Activated naive CD4-positive, alpha-beta T cell treated with anti-CD3 and anti-CD28 coated beads, Interleukin-2, amount 50 U/mL, for 16 hours (primary cell): ENCODE measurements at places on chromosomes 11 and 22.

- no peak for DNase-seq
Measured at GRCh38 chr11:12693094-12693478, 18.9 kb downstream of the TEAD1 start.

DNA sequence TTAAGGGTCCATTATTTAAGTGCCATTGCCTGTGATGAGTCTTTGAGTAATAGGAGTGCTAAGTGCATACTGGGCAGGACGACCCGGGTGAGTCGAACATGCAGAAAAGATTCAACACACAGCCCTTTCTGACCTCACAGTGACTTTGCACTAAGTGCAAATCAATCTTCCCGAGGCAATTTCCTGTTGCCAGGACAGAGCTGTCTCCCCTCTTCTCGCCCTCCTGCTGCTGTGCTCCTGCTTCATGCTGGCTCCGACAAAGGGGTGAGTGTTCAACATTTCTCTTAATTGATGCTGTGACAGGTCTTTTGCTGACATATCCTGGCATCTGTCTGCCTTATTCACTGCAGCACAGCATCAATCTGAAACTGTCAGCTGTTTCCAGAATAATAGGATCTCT lies 42.0 kb downstream of the MCHR1 start:
- DNase-seq = no peak

- no peak for DNase-seq
Measured at GRCh38 chr11:69366591-69366990, 72.6 kb downstream of the MYEOV start.

DNA sequence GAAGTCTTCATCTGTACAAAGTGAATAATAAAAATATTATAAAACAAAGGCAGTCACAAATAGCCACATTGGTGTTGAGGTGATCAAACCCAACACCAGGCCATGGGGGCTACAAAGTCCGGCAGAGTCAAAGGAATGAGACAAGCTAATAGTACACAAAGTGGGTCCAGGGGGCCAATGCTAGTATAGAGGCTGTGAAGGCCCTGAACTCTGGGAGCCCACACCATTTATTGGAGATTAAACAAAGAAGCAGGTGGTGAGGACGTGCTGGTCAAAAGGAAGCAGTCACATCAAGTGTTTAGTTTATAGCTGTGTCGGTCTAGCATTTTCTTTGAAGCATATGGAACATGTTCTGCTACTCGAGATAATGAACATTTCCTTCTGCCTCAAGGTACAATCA lies 58.6 kb upstream of the CCT8L2 start:
- DNase-seq = no peak

DNA sequence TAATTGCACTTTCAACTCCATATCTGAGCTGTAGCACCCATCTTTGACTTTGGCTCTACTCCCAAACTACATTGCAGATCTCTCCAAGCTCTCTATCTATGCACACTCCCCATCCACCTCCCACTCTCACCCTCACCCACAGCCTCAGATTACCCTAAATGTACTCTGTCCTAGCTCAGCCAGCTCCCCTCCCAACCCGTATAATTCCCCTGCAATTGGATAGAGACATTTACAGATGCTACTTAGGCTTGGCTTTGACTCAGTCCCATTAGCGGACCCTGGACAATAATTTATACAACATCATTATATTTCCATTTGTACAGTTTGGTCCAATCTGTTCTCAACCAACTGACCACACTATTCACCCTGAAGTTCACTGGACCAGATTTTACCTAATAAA lies 338.9 kb upstream of the ANO3 start:
- no peak for DNase-seq

- DNase-seq = no peak
Measured at GRCh38 chr11:81476345-81476744, 1257.3 kb downstream of the FAM181B start.

DNA sequence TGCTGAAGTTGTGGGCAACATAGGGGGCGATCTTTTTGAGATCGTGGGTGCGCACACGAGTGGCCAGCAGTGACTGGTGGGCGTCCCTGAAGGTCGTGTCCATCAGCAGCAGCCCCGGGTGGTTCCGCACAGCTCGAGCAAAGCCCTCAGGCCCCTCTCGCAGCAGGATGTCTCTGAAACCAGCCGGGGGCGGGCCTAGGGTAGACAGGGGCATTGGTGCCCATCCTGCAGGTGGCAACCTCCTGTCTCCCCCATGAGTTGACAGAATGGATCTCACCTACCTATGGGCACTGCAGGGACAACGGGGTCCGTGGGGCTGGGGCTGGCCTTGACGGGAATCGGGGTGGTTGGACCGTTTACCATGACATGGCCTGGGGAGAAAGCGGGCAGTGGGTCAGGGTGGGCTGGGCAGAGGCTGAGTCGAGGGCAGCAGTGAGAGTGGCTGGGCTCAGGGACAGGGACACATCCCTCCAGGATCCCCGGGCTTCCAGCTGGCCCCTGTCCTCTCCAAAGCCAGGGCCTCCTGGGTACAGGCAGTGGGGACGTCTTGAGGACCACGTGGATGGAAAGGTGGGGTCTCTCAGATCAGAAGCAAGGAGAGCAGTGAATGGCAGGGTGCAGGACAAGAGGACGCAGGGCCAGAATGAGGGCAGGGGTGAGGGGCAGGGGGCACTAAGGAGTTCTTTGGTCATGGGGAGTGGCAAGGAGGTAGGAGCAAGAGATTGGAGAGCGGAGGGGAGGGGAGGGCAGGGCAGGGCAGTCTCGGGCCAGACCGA lies 4.2 kb upstream of the LRFN4 start:
- no peak for DNase-seq

GRCh38 chr11:22670830-22671229 lies 4.4 kb downstream of the GAS2 start:
- no peak for DNase-seq

DNA sequence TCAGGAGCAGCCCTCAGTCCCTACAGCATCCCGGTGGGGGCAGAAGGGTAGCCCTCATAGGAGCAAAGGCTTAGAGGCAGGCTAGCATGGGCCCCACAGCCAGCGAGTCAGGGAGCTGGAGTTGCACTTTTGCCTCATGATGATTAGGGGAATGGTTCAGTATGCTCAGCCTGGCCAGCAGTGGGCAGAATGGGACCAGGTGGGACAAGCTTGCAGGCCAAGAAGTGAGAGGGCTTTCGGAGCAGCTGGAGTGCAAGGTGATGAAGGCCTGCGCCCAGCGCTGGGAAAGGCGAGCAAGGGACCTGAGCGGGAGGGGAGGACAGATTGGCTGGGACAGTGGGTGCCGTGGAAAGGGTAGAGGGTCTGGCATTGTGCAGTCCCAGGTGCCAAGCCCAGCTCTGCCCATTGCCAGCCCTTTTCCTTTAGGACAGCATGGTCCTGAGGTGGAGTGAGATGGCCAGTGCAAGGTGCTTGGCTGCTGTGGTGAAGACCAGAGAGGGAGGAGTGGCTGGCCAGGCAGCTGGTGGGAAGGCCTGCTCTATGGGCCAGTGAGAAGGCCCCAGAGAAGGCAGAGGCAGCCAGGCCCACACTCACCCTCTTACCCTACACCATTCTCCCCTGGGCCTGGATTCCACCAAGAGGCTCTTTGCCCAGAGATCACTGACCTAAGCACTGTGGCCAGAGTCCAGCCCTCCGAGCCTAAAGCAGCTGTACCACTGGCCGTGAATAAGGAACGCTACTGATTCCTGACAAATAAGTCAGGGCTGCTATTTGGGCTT lies 47.9 kb upstream of the SUSD2 start:
- DNase-seq = no peak

DNA sequence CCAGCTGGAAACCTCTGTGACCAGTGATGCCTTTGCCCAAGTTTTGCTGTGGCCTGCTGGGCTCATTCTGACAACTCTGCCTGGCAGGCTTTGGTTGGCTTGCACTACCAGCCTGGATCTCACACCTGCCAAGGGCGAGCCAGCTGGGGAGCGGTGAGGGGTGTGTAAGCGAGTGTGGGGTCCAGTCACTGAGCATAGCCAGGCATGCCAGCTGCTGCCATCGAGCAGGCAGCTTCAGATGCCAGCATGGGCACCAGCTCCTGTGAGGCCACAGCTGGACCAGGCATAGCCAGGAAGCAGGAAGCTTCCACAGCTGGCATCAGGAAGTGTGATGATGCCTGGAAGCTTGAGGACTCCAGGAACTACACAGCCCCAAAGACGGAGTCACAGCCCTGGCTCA lies 1674.6 kb downstream of the LRRC4C start:
- DNase-seq = no peak

DNA sequence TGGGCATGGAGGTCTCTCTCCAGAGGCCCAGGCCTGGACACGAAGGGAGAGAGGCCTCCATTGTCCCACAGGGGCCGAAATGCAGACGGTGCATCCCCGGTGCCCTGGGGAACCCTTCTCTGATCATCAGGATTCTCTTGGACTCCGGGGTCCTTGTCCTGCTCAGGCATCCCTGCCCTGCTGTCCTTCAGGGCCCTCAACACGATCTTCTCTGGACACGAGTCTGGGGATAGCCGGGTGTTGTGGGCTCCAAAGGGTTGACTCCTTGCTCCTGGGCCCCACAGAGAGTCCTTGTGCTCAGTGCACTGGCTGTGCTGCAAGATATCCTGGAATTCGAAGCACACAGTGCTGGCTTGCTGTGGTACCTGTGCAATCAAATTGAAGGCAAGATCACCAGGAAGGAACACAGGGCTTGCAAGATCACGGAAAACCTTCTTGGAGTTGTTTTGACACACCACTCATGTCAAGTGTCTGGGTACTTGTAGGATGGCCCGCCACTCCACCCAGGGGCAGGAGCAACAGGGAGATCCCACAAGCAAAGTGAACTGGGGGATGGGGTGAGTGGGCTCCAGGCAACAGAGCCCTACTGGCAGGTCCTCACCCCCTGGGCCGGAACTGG lies 61.3 kb upstream of the PRODH start:
- no peak for DNase-seq

- DNase-seq = no peak
Measured at GRCh38 chr11:72758304-72758689, 6.1 kb upstream of the ARAP1 start.

GRCh38 chr11:94549146-94549545 lies 5.4 kb downstream of the FUT4 start:
- no peak for DNase-seq

DNA sequence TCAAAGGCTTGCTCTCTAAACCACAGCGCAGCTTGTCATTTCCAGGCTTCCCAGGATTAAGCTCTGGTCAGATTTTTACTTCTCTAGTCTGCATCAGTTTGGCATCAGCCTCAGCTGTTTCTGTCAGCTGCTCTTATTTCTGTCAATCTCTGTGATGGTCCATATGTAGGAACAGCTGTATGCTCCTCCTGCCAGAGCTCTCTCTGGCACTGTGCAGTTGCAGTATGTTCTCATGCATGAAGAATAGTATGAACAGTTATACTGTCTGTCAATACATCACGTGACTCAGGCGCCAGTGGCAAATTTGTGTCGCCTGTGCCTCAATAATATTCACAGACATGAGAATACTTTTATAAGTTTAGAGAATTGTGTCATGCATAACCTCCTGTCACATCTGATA lies 6.7 kb downstream of the OR6M1 start:
- DNase-seq = no peak

DNA sequence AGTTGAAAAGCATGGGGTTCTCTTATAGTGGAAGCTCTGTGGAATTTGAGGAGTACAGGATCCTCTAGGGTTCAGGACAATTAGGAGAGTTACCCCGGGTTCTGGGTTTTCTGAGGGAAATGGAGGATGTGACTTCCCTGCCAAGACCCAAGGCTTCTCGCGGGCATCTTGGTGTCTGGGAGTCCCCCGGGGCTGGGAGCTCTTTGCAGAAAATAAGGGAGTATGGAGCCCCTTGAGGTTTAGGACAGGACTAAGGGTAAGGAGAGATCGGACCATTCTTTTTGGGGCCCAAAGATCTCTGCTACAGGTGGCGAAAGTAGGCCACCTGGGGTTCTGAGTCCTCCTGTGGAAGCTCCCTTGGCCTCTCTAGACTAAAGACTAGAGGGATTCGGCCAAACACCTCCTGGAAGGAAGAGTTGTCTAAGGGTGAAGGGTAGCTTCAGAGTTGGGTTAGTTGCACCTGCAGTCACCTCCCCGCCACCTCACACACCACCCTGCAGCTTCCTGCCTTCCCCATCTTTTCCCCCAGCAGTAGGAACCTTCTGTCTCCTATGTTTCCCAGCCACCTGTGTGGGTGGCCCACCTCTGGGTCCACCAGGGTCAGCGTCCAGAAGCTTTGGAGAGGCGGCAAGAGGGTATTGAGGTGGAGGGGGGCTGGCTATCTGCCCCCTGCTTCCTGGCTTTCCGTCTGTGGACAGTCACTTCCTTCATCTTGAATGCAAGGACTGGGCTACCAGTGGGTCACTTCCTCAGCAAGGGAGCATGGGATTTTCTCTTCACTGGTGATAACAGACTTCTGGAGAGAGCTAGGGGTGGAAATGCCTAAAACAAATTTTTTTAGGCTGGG lies 908 bp downstream of the LIMK2 start:
- DNase-seq = no peak

DNA sequence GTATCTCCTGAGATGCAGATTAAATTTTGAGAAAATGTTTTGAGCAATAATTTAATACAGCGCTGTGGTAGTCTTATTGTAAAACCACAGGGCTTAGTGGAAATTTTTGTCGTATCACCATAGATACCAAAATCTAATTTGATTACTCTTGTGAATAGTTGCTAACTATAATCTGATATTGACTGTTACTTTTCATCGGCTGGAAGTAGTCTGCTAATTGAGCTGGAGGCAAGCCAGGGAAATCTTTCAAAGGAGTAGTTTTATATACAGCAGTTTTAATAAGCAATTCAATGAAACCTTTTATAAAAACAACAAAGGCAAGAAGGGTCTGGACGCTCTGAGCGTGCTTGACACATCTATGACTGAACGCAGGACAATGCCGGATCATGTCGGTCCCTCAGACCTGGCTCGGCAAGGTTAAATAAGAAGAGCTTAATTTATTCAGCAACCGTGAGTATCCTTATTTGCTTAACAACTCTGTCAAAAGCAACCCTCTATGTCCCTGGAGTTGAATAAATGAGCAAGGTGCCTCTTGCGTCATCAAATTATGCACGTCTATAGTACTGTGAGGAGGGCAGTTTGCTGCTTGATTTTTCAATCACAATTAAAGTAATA lies 121.2 kb downstream of the NCAM1 start:
- DNase-seq = no peak

DNA sequence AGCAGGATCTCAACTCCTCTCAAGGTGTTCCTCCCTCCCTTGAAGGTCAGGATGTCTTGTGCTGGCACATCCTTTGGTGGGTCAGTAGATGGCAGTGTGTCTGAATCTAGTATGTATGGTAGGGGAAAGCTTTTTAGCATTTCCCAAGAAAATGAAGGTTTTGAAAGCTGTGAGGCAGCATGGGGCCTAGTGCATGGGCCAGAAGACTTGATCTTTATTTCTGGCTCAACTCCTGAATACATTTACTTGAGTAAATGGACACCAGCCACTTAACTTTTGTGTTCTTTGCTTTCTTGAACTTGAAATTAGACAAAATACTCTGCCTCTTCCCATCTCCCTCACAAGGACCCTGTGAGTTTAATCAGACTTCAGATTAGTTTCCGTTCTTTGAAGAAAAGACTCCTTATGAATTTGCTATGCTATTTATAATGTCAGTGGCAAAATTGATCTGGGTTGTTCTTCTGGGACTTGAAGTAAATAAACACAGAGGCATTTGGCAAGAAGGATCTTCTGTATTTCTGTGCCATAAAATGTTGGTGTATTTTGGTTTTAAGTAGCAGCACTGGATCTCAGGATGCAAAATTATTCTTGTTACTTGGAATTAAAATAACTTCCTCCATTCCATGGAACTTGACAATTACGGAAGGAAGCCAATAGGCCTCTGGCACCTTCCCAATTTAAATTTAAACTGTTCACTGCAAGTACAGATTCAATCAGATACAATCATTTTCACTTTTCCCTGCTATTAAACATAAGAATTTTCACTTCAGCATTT lies 288.8 kb downstream of the CASP12 start:
- DNase-seq = peak; percentile 17
